AG10803 (cell line): ENCODE measurements at places on chromosomes 2 and 18.
A peak's percentile ranks its signal among the peaks of the same experiment; 100 is the strongest.

DNA sequence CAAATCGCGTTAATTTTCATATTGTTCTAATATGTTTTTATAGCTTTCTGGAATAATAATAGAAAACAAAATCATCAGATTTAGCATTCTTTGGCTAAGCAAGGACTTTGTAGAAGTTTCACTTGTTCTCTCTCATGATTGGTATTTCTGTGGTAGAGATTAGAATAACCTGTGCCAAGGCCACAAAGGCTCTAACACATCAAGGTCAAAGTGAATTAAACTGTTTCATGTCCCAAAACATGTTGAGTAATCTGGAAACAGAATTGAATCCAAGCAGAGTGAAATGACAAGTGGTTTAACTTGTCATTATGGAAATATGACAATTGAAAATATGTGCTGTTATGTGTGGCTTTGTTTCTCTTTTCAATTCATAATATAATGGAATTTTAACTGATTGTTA is 617.4 kb downstream of the CCDC85A start:
- peak; percentile 35 for DNase-seq

- DNase-seq = peak; percentile 68
Observed at GRCh38 chr18:8706791-8707555, 1.6 kb downstream of the MTCL1 start.

DNA sequence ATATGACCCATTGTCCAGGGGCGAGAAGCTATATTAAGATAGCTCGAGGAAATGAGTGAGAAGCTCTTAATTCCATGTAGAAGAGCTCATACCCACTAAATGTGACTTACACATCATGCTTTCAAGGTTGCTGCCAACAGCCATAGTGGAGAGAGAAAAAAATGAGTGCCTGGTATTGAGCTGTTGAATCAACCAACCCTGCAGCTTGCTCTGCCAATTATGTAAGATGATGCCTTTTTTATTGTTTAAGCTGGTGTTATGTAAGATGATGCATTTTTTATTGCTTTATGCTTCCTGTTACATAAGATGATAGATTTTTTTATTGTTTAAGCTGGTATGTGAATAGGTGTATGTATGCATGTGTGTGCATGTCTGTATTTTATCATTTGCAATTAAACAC is 228.2 kb downstream of the CCDC178 start:
- no peak for DNase-seq

DNA sequence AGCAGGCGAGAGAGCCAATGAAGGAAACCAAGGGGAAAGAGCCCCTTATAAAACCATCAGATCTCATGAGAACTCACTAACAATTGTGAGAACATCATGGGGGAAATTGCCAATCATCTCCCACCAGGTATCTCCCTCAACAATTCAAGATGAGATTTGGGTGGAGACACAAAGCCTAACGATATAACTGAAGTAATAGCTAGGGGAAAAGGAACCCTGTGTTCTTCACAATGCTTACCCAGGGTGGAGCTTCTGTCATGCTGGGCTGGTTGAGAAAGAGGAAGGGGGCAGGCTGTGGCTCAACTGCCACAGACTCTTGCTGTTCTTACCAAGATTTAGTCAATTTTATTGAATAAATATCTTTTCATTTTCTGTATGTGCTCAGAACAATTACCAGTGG is 392.1 kb upstream of the HS6ST1 start:
- DNase-seq = no peak

- DNase-seq = no peak
Observed at GRCh38 chr2:237486819-237487448, at the start of gene MLPH. MLPH (plus strand) TSS chr2:237487251; CDS start chr2:237493427, 6,176 bp downstream.

DNA sequence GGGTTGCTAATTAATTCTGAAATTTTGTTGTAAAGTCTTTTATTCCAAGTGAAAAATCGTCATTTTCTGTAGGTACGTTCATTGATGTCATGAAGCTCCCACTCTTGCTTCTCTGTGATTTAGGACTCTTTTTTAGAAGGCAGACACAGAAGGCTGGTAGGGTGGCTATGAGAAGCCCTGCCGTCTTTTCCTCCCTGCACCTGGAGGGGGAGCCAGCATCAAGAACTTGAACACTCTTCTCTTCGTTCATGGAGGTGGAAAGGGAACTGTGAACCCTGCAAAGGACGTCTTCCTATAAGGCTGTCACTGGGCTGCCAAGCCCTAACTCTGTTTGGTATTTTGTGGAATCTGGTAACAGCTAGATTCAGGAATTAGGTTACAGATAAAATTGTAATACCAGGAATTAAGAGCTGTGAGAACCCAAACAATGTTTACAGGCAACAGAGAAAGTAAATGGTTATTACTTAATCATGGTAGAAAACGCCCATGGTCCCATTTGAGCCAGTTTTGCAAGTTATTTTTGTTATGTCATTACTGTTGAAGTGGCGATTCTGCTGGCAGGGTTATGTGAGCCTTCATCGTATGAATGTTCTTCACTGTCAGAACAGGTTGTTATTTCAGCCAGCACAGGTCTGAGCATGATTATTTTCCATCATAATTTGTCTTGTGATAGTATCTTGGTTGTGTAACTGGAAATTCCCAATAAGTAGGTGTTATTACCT is 112.2 kb downstream of the OSBPL6 start:
- peak; percentile 45 for DNase-seq

GRCh38 chr2:109456776-109457175 is 157.0 kb downstream of the SEPTIN10 start:
- DNase-seq = no peak

- no peak for DNase-seq
Observed at GRCh38 chr2:47518497-47519146, 115.7 kb downstream of the MSH2 start.

DNA sequence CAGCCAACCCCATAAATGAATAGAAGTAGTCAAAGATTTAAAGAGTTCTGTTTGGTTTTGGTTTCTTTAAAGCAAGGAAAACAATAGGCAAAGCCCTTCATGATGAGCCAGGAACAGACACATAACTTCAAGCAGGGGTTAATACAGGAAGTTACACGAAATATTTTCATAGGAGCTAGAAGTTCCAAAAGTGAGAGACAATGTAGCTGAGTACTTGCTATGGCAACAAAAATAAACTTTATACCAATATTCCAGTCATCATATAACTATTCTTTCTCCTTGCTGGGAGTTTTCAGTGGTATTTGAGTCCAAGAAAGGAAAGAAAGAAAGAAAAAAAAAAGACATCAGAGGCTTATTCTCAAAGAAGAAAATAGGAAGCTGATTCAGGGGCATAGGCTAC is 56.2 kb downstream of the COBLL1 start:
- DNase-seq = peak; percentile 76

GRCh38 chr2:21676041-21676440 is 552.3 kb downstream of the TDRD15 start:
- no peak for DNase-seq

DNA sequence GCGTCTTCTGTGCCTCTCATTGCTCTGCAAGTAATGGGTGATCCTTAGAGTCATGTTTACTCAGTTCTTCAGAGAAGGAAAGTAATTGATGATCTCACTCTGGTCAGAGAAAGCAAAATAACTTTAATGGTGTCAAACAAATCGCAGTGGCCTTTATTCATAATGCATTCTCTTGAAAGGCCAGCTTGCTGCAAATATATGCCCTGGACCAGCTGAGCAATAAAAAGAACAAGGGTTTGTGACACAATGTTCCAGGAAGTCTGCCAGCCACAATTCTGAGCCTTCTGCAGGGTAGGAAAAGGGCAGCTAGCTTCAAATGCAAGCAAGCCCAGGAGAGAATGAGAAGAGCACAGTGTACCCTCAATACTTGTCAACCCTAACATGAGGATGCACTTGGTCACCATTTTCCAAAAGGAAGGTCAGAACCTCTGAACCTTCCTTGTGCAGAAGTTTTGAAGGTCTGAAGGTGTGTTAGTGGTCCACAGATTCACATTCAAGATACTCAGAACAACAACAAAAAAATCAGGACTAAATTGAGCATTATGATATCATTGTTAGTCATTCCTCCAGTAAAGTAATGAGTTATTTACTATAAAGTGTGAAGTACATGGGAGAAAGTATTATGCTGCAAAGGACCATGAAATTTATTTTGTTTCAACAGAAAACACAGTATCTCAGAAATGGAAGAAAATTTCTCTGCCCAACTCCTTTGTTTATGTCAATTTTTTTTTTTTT is 355.6 kb downstream of the PAX3 start:
- DNase-seq = peak; percentile 43

- DNase-seq = no peak
Observed at GRCh38 chr2:238387332-238387731, 39.4 kb upstream of the ASB1 start.

DNA sequence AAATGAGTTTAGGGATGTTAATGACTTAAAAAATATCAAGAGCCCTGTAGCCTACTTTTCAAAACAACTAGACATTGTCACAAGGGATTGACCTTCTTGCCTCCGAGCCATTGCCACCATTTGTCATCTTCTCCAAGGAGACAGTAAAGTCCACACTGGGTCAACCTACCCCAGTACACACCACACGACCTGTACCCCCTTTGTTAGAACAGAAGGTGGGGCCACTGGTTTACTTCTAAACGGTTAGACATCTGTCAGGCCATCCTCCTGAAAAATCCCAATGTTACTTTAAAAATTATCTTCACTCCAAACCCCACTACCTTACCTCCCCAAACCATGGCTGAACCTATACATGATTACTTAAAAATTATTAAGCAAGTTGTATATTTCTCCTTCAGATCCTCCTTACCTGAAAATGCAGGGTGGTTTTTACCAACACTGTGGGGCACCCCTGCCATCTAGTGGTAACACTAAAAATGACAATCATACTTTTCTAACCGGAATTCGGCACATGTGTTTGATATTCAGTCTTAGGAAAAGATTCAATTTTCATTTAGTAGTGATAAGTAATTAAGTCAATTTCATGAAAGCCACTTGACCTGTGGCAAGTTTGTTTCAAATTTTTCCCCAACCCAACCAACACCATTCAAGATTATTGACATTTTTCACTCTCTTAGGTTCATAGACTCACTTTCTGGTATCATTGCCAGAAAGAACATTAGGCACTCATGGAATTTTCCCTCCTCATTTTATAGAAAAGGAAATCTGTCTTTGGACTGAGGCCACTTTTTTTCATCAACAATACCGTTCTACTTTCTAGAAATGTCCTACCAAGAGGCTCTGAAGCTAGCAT is 265.3 kb upstream of the PKDCC start:
- DNase-seq = peak; percentile 25

DNA sequence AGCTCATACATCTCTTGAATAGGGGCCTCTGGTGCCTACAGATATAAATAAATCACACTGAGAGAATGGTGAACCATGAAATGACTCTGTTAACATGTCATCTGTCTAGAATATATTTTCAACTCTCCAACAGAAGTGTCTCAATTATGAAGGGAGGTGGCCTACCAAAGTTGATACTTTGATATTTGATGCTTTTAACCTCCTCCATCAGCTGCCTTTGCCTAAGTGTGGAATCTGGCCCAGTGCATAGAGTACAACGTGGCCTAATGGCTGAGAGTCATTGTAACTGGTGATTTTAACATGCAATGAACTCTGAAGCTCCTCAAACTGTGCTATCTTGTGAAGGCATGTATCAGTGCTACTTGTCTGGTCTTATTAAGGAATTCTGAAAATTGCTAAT is 93.4 kb downstream of the MYO3B start:
- DNase-seq = no peak

- DNase-seq = no peak
Observed at GRCh38 chr18:30713299-30713698, 329.2 kb downstream of the DSC3 start.

GRCh38 chr2:76251342-76251741 is 540.6 kb upstream of the GCFC2 start:
- no peak for DNase-seq

DNA sequence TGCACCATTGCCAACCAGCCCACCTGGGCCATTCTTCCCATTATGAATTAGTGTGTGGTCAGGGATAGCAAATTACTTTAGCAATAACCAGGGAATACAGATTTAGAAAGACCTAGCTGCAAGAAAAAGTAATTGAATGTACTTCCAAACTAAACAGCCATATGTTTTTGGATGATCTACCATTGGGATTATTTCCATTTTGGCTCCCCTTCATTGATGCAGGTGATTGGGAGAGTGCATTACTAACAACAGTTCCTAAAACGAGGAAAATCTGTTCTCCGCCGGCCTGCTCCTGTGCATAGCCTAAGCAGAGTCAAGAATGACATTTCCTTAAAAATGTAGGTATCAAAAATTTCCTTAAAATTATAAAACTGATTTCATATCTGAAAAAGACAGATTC is 58.5 kb downstream of the MAIP1 start:
- no peak for DNase-seq

GRCh38 chr2:150020221-150020620 is 432.6 kb upstream of the MMADHC start:
- no peak for DNase-seq

DNA sequence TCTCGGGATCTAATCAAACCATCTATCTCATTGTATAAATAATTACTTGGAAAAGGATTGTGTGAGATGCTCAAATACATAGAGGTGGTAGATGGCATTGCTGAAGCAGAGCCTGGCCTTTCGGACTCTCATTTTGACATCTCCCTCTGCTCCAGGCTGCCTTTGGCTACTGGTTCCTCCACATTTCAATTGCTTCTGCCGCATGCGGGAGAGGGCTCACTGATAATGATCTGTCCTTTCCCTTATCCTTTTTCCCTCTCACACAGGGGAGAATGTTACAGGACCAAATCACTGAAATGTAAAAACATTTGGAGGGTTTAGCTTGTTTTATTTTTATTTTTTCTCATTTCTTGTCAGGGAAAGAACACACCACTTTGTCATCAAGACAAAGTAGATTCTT is 380.6 kb upstream of the UBE2E3 start:
- no peak for DNase-seq

GRCh38 chr2:71071681-71072398 is 3.4 kb downstream of the NAGK start:
- DNase-seq = no peak

GRCh38 chr2:160005908-160006307 is 56.5 kb downstream of the PLA2R1 start:
- no peak for DNase-seq

- no peak for DNase-seq
Observed at GRCh38 chr18:74870950-74871349, 273.3 kb downstream of the ZNF407 start.

DNA sequence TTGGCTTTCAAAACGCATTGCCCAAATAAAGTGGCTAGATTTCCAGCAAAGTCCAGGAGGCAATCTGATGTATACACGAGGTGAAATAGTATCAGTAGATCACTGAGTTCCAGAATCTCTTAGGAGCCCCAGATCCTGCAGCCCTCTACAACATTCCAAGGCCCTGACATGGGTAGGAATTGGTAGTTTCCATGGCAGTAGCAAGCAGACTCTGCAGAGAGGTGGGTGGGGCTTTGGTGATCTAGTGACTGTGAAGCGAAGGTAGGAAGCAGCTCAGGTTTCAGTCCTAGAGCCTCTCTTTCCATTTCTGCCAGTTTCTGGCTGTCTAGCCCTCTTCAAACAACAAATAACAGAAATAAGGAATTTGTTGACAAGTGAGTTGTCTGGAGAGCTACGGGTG is 13.8 kb upstream of the SGPP2 start:
- DNase-seq = no peak

- no peak for DNase-seq
Observed at GRCh38 chr2:125596612-125597011, 1059.3 kb upstream of the GYPC start.

- peak; percentile 69 for DNase-seq
Observed at GRCh38 chr2:189402932-189403331, 38.3 kb upstream of the WDR75 start.

GRCh38 chr2:178263159-178263860 is 69.0 kb downstream of the OSBPL6 start:
- DNase-seq = no peak
